Stimulated activated CD4-positive, alpha-beta T cell treated with anti-CD3 and anti-CD28 coated beads, Interleukin-12 subunit alpha, Interleukin-12 subunit beta, amount 100 ng/mL, for 4 hours (primary cell): ENCODE measurements at places on chromosomes 7 and 10.

DNA sequence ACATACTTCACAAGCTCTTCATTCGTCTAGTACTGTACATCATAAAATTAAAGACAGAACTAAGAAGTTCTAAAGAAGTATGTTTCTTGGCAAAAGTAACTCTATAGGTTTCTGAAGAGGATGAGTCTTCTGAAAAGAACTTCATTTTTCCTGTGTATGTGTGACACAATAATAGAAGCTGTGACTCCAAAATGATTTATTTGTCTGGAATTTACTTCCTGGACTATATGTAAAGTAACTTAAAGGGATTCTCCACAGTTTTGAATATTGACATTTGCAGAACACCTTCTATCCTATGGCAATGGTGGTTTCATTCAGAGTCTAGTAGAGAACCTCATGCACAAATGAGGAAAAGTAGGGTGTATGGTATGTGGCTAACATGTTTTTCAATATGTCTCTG is 19.8 kb upstream of the CLDN12 start:
- no peak for DNase-seq

DNA sequence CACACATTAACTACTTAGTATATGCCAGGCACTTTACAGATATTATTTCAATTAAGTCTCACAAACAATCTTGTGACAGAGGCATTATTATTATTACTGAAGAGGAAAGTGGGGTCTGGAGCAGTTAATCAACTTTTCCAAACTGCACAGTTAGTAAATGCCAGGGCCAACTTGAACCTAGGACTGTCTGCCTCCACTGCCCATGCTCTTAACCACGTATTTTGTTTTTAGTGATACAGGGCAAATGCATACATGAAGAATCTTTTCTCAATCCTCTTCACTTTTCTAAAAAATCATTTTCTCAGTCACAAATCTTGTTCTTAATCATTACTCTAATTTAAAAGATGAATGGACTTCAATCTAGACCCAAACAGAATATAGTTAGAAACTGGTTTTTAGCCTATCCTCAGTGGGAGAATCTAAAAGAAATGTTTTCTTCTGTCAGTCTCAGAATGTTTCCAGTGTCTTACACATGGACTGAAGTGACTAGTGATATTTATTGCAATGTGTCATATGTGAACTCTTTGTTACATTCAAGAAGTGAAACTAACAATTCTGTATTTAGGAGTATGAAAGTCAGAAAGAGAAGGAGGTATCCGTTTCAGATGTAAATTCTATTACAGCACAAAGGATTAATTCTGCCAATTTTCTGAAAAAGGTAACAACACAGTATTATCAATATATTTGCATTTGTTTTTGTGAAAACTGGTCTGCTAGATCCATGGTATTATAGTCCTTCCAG is 55.5 kb upstream of the CCNJ start:
- DNase-seq, result no peak

DNA sequence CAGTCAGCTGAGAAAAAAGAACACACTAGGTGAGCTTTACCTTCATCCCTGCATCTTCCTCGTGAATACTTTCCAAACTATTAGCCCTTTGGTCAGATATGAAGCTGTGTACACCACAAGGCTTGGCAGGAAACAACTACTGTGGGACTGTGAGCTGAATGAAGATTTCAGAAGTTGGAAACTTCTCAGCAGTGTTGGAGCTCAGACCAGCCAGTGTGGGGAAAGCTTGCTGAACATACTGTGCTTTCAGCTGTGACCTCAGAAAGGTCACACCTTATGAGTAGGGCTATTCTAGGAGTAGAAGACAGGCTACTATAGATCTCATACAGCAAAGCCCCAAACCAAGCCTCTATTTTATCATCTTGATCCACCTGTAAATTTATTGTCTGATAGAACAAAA is 123.6 kb downstream of the EXOC4 start:
- no peak for DNase-seq

GRCh38 chr10:69329721-69330178 is 51.5 kb downstream of the HK1 start:
- DNase-seq, result no peak

- no peak for DNase-seq
Observed at GRCh38 chr10:12742771-12743170, 258.7 kb downstream of the CCDC3 start.

- no peak for DNase-seq
Observed at GRCh38 chr7:112143582-112143981, 62.6 kb downstream of the DOCK4 start.

GRCh38 chr7:91043186-91043585 is 221.0 kb upstream of the FZD1 start:
- no peak for DNase-seq

DNA sequence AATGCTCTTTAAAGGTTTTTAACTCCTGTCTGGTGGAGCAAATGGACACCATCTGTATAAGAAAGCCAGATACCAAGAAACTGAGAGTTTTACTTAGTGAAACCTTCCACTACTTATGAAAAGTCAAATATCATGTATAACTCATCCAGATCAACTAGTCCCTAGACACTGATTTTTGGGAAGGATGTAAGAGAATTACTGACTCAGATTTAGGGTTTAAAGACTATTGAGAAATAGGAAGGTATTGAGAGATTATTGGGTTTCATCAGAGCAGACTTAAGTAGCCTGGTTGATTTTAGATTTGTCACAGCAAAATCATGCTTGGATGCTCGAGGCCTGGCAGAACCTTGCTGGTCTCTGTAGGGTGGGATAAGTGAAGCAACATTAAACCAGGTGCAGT is 3.1 kb downstream of the CSTF2T start:
- no peak for DNase-seq

- no peak for DNase-seq
Observed at GRCh38 chr7:43768887-43769272, 10.4 kb downstream of the BLVRA start.

- DNase-seq, result no peak
Observed at GRCh38 chr7:64888561-64888900, 14.5 kb upstream of the ZNF273 start.

DNA sequence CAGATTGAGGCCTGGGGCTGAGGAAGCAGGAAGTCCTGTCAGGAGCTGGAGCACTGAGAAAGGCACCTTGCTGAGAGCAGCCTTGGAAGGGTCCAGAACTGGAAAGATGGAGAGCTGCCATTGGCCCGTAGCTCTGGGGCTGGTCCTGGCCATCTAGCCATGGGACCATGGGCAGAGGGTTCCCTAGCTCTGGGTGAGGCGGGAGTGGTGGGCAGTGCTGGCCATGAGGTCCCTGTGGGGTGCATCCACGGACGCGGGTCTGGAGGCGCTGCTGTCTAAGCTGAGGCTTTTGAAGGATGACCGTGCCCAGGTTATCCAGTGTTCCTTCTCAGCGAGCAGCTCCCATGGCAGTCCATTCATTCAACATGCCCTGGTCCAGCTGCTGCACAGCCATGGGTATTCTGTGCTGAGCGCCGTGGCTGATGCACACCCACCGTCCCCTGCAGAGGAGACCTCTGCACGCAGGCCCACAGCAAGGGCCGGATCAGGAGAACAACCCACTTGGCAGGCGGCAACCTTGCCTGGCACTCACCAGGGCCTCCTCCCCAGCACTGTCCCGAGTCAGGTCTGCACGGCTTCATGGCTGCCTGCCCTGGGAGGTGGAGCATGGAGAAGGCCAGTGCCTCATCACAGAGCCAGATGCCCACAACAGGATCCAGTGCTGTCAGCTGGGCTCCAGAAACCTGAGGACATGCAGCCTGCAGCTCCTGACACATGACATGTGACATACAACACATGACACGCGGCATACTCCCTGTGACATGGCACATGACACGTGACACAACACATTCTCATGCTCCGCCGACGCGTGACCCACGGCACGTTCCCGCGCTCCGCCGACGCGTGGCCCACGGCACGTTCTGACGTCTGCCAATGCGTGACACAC is 121.9 kb downstream of the INPP5A start:
- DNase-seq, result no peak
